ENCODE measurements at places on chromosomes 11 and 22.

- peak; percentile 100 for DNase-seq
These were observed 585 bp upstream of the NEAT1 start for GRCh38 chr11:65421794-65422632.

GRCh38 chr11:69653406-69653960 is 12.5 kb downstream of the CCND1 start:
- no peak for DNase-seq

- peak; percentile 91 for DNase-seq
These were observed 20.2 kb upstream of the LRRC32 start for GRCh38 chr11:76690736-76691135.

- no peak for DNase-seq
These were observed 35.7 kb downstream of the CD44 start for GRCh38 chr11:35174666-35175065.

- DNase-seq, result peak; percentile 48
These were observed 354.4 kb downstream of the SOX6 start for GRCh38 chr11:16001899-16002426.

- no peak for DNase-seq
These were observed 333.6 kb upstream of the NCAM1 start for GRCh38 chr11:112627588-112628045.

GRCh38 chr11:95625164-95625900 is 164.2 kb downstream of the FAM76B start:
- DNase-seq, result no peak

- DNase-seq, result peak; percentile 8
These were observed 29.6 kb downstream of the RTN4R start for GRCh38 chr22:20238536-20238900.

DNA sequence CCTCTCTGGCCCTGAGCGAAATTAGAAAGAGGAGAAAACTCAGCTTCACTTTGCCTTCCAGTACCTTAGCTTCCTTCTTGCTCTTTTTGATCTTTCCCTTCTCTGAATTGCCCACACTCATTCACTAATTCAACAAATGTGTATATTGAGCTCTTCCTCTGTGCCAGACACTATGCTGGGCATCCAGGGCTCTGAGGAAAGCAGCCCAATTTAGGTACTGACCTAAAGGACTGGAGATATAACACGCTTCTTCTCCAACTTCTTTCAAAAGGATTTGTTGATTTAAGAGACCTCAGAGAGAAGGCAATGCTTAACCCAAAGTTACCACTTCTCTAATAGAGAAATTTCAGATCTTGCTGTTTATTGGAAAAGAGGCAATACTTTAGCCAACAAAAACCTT is 103.6 kb downstream of the TMPRSS5 start:
- no peak for DNase-seq

GRCh38 chr11:23563591-23563990 is 703.3 kb upstream of the CCDC179 start:
- DNase-seq, result no peak

- DNase-seq, result no peak
These were observed 6.9 kb downstream of the SMCO4 start for GRCh38 chr11:93536101-93536861.

DNA sequence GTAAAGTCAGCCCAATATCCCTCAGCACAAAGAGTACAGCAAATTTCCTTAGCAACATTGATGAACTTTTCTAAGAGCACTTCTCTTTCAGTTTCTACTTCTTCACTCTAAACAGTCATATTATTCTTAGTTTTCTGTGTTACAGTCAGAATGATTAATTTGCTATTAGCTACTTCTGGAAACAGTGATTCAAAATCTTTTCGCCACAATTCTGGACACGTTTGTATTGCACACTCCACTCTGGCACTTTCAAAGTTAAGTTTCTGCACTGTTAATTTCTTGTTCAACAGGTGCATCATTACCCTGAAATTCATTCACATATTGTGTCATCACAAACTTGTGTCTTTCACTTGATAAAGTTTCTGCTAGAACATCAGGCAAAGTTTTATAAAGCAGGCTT is 22.5 kb downstream of the ABTB2 start:
- no peak for DNase-seq
